ENCODE measurements at places on chromosomes 11 and 22. TPM values are rescaled to one million over a fixed set of nuclear protein-coding genes. Genes with fewer than 3 reads are reported as not detected.

Gene SMIM35
- total RNA-seq = not detected

Gene SLC6A5
- total RNA-seq = not detected

Gene UBQLN3
- not detected for total RNA-seq

Gene ENTHD1
- total RNA-seq = not detected

Gene TMPRSS4
- total RNA-seq = not detected

Gene SLC1A2
- not detected for total RNA-seq

Gene OR52N4
- not detected for total RNA-seq

Gene MYOD1
- total RNA-seq = not detected

Gene ASPHD2
- 4.2 TPM for total RNA-seq

Gene FADS2
- 217 TPM for total RNA-seq

Gene TEX12
- 0.29 TPM for total RNA-seq

Gene SCUBE2
- total RNA-seq = 0.65 TPM

Gene USH1C
- not detected for total RNA-seq

Gene KRTAP5-7
- not detected for total RNA-seq

Gene TMEM258
- total RNA-seq = 81.3 TPM

Gene NLRP6
- total RNA-seq = not detected

Gene RIBC2
- not detected for total RNA-seq

Gene ASCL2
- not detected for total RNA-seq

Gene GAL3ST1
- total RNA-seq = not detected

Gene TNNI2
- not detected for total RNA-seq

Gene SCARF2
- 11.0 TPM for total RNA-seq

Gene NXPE2
- not detected for total RNA-seq

Gene SERGEF
- total RNA-seq = 10.2 TPM

Gene GLYAT
- not detected for total RNA-seq

Gene ACTN3
- 0.19 TPM for total RNA-seq

Gene ZNF280B
- 1.6 TPM for total RNA-seq

Gene SYNGR1
- total RNA-seq = 3.6 TPM

Gene OPCML
- not detected for total RNA-seq

Gene CCDC86
- 33.8 TPM for total RNA-seq

Gene PANX3
- total RNA-seq = not detected

Gene RAG2
- total RNA-seq = not detected

Gene SMTNL1
- not detected for total RNA-seq

Gene THY1
- 0.65 TPM for total RNA-seq

Gene PRODH
- not detected for total RNA-seq

Gene ST3GAL4
- 17.0 TPM for total RNA-seq

Measured in vein endothelial cell (primary cell).